Stimulated activated CD4-positive, alpha-beta T cell treated with anti-CD3 and anti-CD28 coated beads, TNF-alpha, amount 100 ng/mL, for 4 hours (primary cell): ENCODE measurements at places on chromosomes 2 and 18.

DNA sequence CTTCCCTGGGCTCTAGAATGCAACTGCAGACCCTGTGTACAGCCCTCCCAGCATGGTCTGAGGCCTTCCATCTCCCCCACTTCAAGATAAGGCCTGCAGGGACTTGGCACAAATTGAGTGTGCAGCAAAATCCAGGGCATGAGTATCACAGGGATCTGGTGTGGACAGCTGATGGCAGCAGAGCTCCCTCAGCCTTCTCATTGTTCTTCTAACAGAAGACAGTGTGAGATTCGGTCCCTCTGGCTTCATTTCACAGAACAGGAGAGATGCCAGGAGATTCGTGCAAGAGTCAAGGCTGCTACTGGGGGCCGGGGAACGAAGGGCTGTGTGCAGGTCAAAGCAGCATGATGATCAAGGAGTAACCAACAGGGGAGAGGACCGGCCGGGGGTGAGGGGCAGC lies 85.8 kb downstream of the UXS1 start:
- no peak for DNase-seq

- no peak for DNase-seq
These were observed 528.7 kb upstream of the FANCL start for GRCh38 chr2:58769864-58770234.

DNA sequence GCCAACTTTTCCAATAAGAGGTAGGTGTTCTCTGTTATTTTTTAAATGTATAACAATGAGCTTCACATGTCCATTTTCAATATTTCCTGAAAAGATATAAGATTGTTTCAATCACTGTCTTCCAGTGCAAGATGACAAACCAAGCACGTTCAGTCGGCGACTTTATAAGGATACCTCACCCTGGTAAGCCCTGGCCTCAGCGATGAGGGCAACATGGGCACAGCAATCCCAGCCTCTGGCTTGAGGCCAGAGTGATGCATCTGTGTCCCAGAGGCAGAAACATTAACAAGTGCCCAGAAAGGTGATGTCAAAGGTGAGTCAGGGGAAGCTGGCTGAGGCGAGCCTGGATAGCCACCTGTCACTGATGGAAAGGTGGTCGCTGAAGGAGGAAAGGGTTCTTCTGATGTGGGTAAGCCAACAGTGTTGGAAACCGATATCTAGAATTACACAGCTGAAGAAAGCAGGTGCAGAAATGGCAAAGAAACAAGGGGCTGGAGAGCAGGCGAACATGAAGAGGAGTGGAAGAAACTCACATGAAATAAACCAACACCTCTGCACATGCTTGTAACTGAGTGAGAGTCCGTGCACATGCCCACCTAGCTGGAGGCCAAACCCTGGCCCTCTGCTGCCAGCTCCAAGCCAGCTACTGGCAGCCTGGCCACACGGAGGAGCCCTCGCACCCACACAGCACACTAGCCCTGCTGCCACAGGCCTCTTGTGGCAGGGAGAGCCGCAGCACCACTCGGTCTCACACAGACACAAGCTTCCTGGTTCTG lies 65.5 kb downstream of the FBXO15 start:
- no peak for DNase-seq

GRCh38 chr2:144445196-144445595 lies 74.7 kb downstream of the ZEB2 start:
- no peak for DNase-seq

DNA sequence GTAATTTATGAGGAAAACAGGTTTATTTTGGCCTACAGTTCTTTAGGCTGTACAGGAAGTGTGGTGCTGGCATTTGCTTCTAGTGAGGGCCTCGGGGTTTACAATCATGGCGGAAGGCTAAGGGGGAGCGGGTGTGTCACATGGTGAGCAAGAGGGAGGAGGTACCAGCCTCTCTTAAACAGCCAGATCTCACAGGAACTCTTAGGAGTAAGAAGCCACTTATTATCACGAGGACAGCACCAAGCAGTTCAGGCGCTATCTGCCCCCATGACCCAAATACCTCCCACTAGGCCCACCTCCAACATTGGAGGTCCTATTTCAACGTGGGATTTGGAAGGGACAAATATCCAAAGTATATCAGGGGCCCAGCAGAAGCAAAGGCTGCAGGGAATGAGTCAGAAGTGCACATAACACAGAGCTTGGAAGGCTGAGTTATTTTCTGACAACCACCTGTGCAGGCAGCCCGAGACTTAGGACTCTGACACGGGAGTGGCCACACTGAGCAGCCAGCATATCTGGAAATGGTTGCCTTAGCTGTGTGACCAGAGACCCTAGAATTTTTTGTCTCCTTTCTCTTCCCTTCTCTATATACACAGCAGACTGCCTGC lies 170.9 kb downstream of the PRPF40A start:
- DNase-seq: no peak

- peak; percentile 66 for DNase-seq
These were observed 37.8 kb downstream of the PCBP1 start for GRCh38 chr2:70124983-70125480.

DNA sequence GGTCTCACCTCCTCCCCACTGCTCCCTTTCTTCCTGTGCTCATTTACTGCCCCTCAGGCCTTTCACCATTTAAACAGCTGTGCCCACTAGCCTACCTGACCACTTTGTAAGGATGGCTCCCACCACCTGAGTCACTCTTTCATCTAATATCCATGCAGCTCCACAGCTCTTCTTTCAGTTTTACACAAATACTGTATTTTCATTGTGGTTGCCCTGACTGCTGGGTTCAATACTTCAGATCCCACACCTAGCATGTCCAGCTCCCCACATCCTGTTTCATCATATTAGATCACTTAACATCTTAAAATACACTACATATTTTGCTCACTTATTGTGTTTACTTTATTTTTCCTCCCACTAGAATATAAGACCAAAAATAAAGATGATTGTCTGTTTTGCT lies 1110.6 kb downstream of the TSN start:
- no peak for DNase-seq

- no peak for DNase-seq
These were observed 749 bp downstream of the STK25 start for GRCh38 chr2:241507430-241508239.
